ENCODE measurements at places on chromosomes 6 and 20.

DNA sequence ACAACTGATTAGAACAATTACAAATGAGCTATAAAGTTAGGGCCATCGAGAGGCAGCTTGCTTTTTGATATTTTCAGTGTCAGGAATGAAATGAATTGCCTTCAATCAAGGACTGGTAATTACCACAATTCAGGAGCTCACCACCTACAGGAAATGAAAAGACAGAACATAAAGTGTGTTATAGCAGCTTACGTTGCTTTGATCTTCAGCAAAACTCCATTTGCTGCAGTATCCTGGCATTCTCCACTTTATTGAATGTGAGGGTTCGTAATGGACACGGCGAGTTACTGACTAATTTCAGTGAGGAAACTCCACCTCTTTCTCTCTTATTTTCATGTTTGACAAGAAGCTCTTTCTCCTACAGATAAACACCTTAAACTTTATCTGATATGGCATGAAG lies 440.0 kb upstream of the HSF2 start:
- DNase-seq, result no peak

DNA sequence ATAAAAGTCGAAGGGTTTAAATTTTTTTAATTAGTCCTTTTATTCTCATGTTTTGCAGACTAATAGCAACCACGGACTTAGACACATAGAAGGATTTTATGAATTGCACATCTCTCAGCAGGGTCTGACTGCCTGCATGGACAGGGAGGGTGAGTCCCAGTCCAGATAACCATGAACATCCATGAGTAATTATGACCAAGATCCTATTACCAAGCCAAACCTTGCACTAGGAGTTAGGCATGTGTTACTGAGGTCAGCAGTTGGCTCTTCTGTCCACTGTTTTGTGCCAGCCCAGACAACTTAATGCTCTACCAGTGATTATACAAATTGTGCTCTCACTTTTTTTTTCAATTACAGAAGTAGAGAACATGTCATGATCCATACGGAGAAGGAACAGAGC lies 211.2 kb downstream of the MAFB start:
- DNase-seq, result no peak

GRCh38 chr6:133590814-133591213 lies 298.1 kb upstream of the TCF21 start:
- no peak for DNase-seq

DNA sequence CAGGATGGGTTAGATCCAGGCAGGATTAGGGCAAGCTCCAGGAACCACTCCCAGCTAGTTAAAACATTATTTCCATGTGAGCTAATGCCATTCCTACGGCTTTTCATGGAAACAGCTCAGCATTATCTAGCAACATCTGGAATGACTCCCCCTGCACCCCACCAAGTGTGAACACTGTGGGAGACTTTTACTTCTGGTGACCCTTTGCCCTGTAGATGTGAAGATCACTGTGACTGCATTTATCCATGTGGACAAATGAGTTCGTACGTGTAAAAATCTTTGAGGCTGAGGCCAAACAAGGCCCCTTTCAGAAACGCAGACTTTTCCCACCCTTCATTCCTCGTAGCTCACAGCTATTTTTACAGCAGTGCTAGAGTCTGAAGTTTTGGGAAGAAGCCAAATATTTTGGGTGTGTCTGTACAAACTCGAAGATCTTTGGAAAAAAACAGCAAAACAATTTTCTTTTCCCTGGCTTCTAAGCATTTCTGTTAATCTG lies 221.8 kb upstream of the SOX4 start:
- no peak for DNase-seq

GRCh38 chr20:16732506-16733152 lies 2.8 kb downstream of the SNRPB2 start:
- no peak for DNase-seq

- no peak for DNase-seq
These were observed 32.5 kb downstream of the RIPOR3 start for GRCh38 chr20:50658804-50659380.

DNA sequence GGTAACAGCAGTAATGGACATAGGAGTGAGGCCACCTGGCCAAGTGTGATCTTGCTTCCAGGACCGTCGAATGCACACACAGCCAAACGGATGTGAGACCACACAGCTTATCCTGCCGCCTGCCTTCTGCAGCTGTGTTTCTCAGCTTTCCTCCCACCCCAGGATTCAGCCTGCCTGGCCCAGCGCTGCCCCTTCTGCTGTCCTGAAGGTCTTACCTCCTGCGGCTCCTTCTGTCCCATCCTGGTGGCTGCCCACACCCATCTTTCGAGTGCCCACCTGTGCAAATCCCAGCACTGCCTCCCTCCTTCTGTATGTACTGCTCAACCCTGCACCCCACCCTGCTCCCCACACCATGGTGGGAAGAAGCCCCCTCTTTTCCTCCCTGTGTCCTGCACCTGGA lies 49.4 kb upstream of the DACT2 start:
- no peak for DNase-seq

- DNase-seq, result peak; percentile 48
These were observed 42.4 kb downstream of the PTCHD4 start for GRCh38 chr6:48068278-48069251.

- no peak for DNase-seq
These were observed 11.4 kb downstream of the FAM184A start for GRCh38 chr6:119067091-119067490.

DNA sequence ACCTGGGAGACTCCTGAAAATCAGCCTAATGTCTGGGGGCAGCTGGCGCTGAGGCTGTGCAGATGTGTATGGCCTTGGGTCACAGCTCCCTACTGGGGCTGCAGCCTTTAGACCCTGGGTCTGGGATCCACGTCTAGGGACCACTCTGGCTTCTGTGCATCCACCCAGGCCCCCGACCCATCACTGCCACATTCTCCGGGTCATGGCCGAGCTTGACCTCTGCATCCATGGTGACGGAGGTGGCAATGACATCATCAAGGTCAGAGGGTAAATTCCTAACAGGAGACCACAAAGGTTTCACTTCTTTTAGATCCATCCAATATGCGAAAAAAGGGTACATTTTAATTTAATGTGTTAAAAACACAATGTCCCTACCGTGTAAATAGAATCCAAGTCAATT lies 14.5 kb upstream of the PCMTD2 start:
- peak; percentile 3 for DNase-seq

- no peak for DNase-seq
These were observed 50.5 kb upstream of the BMP6 start for GRCh38 chr6:7675353-7675945.

GRCh38 chr6:170147832-170148708 lies 142.8 kb downstream of the DLL1 start:
- no peak for DNase-seq

GRCh38 chr6:16244869-16245451 lies 6.6 kb downstream of the GMPR start:
- no peak for DNase-seq

DNA sequence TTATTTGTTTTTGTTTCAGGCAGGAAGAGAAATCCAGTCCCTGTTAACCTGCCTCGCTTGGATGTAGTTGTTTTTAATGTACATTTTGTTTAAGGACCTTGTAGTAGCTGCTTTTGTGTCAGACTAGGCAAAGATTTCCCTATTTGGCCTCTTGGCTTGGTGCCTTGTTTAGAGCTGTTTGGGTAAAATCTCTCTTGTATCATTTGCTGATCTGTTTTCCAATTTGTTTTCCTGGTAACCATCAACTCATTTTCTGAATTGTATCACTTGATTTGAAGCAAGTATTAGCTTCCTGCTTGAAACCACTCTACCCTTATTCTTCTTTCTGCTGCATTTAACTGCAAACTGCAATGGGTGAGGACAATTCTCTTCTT lies 160.7 kb downstream of the ZFAND3 start:
- DNase-seq, result no peak

DNA sequence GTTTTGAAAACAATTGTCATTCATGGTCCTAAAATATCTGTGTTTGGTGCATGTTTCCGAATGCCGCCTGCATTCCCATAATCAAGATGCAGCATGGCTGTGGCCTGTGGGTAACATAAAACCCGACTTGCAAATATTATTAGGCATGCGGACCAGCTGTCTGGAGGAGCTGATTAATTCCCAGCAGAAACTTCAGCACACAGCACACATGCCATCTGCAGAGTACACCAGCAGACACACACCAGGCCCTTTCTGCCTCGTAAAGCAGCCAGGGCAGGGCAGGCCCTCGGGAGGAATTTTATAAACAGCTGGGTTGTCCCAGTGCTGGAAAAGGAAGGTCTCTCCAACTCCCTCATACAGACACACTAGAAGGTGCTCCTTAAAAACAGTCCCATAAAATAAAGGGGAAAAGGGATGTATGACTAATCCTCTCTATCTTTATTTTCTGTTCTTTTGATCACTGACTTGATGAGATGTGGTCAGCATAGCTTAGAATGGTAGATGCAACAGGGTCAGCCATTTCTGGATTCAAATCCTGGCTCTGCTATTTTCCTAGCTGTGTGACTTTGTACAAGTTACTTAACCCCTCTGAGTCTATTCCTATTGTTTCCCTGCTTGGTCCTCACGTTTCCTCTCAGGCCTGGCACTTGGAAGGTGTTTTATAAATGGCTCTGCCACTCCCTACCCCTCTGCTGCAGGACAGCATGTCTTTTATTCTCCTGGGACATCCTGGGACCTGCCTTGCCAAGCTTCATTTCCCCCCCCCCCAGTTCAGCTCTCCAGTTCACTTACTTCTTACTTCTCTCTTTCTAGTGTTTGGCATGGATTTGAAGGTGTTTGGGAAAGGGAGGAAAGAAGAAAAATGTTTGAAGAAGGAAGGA lies 85.9 kb upstream of the TRAF3IP2 start:
- peak; percentile 37 for DNase-seq

DNA sequence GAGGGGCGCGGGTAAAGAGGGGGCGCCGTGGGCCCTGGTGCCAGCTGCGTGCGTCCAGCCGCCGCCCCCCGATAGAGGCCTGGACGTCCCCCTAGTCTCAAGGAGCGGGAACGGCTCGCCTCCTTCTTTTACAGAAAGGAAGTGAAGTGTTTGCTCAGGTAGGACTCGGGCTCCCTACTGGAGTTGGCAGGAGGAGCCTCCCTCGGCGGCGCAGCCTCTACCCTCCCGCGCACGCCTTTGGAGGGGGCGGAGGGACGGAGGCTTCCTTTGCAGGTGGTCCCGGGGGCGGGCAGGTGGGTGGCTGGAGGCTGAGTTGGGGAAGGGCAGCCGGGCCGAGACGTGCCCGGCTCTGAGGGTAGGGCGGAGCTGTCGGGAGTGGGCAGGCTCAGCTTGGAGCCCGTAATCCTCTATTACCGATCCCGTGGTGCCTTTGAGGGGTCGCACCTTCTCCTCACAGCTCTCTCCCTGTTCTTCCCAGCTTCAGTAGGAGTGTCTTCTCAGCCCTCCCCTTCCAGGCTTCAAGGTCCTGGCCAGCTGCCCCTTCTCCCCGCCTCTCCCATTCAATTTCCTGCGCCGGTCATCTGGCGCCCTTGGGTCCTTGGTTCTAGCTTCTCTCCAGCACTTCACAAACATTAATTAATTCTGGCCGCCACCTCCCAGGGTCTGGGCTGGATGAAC lies 728 bp downstream of the ITPR3 start:
- no peak for DNase-seq

GRCh38 chr20:36408219-36408618 lies 102.1 kb downstream of the DLGAP4 start:
- no peak for DNase-seq

DNA sequence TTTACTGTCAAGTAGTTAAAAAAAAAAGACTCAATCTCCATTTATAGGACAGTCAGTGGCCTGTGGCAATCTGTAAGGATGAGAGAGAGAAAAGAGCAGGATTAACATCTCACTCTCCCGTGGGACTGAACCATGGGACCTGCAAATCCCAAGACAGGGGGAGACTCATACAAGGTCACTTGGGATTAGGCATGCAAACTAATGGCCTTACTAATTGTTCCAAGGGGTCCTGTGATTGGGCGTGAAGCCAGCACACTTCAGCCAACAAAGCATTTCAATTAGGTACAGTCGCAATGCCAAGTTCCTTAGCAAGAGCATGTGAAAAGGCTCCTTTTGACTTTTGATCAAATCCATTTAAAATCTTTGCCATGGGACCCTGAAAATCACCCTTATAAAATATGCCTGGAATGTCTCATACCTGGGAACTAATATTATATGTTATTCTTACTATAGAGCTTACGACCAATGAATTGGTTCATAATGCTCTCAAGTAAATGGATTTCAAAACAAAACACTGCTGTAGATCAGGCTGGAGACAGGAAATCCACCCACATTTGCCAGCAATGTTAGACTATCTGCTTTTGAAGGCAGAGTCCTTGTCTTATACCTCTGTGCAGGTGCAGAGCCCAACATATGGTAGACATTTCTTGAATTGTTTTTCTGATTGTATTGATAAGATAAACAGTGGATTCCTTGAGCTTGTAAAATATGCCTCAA lies 412.5 kb downstream of the GJA1 start:
- DNase-seq, result no peak

DNA sequence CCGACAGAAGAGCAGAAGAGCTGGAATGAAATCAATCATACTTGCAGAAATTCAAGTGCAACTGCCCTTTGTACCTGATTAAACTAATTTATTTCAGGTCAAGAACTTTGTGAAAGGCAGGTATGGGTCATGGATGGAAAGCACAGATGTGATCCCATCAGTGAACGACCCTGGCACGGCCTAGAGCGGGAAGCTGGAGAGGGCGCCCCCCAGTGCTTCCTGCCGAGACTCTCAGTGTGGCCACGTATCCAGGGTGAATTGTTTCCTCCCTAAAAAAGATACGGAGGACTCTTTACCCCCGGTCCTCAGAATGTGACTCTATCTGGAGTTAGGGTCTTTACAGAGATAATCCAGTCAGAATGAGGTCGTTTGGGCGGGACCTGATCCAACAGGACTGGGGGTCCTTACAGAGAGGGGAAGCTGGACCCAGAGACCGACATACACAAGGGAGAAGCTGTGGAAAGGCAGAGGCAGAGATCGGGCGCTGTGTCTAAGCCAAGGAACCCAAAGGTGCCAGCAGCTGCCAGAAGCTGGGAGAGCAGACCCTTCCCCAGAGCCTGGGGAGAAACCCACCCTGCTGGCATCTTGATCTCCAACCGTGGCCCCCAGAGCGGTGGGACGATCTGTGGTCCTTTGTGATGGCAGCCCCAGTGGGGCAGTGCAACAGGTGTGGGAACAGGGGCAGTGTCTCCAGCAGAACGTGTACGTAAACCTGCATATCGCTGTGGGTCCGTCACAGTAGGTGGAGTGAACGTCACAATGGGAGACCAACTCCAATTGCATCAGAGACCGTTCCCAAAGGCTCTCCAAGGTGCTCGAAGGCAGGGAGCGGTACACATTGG lies 91.9 kb downstream of the TAF4 start:
- DNase-seq, result no peak

- DNase-seq, result no peak
These were observed 665.5 kb downstream of the BCKDHB start for GRCh38 chr6:80771941-80772340.

- DNase-seq, result no peak
These were observed 727.4 kb upstream of the CITED2 start for GRCh38 chr6:140101818-140102217.

GRCh38 chr6:111478064-111478476 lies 4.9 kb downstream of the REV3L start:
- no peak for DNase-seq
